ENCODE measurements at places on chromosomes 12 and 14.
A peak's percentile ranks its signal among the peaks of the same experiment; 100 is the strongest.

DNA sequence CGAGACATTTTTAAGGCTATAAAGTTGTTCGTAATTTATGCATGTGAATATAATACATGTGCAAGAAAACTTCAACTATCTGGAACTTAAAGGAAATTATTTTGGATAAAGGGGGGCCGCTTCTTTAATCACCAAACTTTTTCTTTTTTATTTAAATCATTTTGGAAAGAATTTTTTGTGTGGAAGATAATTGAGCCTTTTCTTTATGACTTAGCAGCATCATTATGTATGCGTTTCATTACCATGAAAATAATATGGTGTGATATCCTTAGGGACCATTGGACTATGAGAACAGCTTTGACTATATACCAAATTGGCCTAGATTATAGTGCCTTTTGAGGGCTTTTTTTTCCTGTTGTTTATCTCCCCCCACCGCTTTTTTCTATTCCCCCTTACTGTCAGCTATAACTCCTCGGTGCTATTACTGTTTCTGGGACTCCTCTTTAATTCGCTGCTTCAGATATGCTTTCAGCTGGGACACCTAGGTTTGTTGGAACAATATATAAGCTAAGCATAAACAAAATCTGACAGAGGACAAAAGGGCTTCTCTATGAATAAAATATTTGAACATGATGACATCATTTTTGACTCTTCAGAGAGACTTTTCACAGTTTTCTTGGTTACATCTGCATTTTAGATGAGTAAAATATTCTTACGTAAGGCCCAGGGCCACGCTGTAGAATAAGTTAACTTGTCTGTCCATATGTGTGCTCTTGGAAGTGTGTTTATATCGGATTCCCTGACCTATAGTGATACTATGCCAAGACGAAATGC is 392.7 kb downstream of the NPAS3 start:
- DNase-seq, result no peak

GRCh38 chr12:52419656-52420055 is 13.5 kb upstream of the KRT82 start:
- DNase-seq, result no peak

GRCh38 chr12:4006743-4007142 is 133.5 kb upstream of the PARP11 start:
- DNase-seq, result no peak

- DNase-seq, result peak; percentile 27
These were observed 97.3 kb upstream of the FRMD6 start for GRCh38 chr14:51554339-51554920.

GRCh38 chr12:76020731-76021672 is 10.6 kb downstream of the PHLDA1 start:
- no peak for DNase-seq

GRCh38 chr12:124087266-124088051 is 114.4 kb downstream of the ZNF664 start:
- DNase-seq, result no peak

DNA sequence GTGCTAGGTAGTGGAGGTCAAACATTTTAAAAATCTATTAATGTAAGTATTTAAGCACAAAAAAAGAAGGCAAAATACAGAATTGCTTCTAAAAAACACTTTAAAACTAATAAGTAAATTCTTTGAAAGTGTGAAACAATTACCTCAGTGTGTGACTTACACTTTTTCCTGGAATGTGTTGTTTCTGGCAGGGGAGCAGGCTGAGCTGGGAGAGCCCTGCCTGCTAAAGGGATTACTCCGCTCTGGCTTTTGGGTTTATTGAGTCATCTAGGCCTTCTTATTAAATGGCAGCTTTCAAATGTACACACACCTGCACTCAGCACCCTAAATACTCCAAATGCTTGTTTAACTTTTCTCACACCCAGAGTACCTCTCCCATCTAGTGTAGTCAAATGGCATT is 279.8 kb downstream of the AKAP6 start:
- DNase-seq, result no peak
